ENCODE measurements at places on chromosomes 6 and 20.
A peak's percentile ranks its signal among the peaks of the same experiment; 100 is the strongest.

- no peak for DNase-seq
These were observed 55.4 kb downstream of the NFATC2 start for GRCh38 chr20:51487076-51487475.

- DNase-seq = no peak
These were observed 85.4 kb upstream of the PRSS16 start for GRCh38 chr6:27161946-27162603.

DNA sequence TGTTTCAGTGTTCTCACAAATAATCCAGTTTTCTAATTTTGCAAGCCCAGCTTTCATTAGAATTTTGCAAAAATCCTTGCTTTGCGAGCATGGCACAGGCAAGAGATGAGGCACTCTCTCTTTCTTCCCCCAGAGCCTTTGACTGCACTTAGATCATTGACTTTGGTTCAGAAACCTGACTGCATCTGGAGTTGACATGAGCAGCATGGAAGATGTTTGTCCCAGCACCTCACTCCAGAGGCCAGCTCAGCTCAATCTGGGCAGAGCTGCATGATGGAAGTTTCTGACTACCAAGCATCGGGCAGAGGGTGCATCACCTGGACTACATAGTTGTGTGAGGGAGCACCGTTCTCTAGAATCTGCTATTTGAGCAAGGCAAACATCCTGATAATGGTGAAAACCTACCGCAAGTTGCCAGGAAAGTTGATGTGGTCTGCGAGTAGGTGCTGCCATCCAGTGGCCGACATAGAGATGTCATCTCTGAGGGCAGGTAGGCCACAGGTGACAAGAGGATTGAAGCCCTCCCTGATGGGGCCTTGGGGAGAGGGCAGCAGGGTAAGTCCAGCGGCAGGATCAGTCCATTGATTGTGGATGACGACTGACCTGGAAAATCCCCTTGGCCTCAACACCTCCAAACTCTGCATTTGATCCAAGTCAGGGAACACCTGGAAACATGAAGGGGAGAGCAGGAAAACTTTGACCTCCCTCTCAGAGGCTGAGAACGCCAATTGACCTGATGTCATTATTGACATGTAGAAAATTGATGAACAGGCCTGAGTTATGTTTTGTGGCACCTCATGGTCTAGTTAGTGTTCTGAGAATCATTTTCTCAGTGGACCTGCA, 3.8 kb upstream of the LPA start:
- no peak for DNase-seq

GRCh38 chr20:33664762-33665144, 2.0 kb upstream of the ACTL10 start:
- DNase-seq = no peak

GRCh38 chr6:168160506-168161370, 81.7 kb upstream of the FRMD1 start:
- DNase-seq = peak; percentile 36

DNA sequence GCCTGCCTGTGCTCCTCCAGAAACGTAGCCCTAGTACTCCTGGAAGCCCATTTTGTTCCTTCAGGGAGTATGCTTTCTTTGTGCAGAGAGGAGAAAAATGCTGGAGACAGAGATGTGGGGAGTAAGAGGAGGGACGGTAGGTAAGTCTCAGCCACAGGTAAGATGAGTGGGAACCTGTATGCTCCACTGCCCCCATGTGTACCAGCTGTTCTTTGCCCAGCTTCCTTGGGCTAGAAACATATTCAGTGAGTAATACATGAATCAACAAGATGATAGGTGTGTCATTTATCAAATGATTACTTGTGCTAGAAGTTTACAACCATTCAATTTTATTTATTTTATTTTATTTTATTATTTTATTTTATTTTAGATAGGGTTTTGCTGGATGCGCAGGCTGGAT, 13.6 kb upstream of the CEP85L start:
- no peak for DNase-seq

- no peak for DNase-seq
These were observed 52.4 kb downstream of the L3MBTL3 start for GRCh38 chr6:130070792-130071191.

DNA sequence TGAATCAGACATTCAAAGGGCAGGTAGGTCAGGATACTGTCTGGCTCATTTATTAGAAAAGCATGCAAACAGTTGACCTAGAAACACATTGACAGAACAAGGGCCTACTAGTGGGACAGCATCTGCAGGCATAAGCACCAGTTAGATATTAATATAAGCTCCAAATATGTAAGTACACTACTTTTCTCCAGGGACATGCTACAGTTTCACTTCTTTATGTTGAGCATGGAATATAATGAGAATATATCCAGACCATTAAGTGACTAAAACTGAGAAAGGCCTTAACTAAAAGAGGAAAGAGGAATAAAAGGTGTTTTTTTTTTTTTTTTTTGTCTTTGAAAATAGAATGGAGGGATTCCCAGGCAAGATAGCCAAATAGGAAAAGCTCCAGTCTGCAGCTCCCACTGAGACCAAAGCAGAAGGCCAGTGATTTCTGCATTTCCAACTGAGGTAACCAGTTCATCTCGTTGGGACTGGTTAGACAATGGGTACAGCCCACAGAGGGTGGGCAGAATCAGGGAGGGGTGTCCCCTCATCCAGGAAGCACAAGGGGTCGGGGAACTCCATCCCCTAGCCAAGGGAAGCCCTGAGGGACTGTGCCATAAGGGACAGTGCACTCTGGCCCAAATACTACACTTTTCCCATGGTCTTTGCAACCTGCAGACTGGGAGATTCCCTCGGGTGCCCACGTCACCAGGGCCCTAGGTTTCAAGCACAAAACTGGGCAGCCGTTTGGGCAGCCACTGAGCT, 251.6 kb downstream of the PHF3 start:
- DNase-seq = no peak
